GM12878 (cell line): ENCODE measurements at places on chromosomes 16 and 17.

- DNase-seq, result no peak
Observed at GRCh38 chr17:80030730-80031410, 4.8 kb downstream of the TBC1D16 start.

- DNase-seq, result no peak
Observed at GRCh38 chr17:57662644-57663308, 82.3 kb downstream of the CCDC182 start.

- DNase-seq, result no peak
Observed at GRCh38 chr16:57036315-57036714, 47.0 kb downstream of the NLRC5 start.

DNA sequence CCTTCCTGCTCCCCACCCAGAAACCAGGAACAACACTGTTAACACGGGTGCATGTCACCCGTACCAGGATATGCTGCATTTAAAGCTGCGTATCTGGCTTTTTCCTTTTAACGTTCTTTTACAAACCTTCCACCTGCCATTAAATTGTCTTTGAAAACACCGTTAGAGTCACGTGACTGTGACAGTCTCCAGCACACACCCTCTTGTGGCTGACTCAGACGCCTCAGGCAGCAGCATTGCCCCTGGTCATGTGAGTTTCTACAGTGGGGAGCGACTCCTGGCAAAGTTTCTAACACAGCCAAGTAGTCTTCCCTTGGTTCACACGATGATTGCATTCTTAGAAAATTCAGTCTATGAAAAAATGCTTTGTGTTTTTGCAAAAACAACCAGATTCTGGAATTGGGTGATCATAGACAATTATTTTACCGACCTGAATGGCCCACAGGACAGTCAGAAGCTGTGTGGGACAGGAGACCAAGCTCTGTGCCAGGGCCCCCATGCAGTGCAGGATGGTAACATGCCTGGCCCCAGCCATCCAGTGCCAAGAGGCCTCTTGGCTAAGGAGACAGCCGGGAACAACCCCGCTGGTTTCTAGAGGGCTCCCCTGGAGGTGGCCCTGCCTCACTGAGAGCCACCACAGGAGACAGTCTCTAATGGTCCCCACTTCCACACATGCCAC, 199.1 kb downstream of the KATNIP start:
- peak; percentile 1 for DNase-seq

GRCh38 chr17:80116276-80116920, 15.0 kb downstream of the GAA start:
- no peak for DNase-seq

- DNase-seq, result no peak
Observed at GRCh38 chr16:31479751-31480150, 3.2 kb upstream of the SLC5A2 start.

DNA sequence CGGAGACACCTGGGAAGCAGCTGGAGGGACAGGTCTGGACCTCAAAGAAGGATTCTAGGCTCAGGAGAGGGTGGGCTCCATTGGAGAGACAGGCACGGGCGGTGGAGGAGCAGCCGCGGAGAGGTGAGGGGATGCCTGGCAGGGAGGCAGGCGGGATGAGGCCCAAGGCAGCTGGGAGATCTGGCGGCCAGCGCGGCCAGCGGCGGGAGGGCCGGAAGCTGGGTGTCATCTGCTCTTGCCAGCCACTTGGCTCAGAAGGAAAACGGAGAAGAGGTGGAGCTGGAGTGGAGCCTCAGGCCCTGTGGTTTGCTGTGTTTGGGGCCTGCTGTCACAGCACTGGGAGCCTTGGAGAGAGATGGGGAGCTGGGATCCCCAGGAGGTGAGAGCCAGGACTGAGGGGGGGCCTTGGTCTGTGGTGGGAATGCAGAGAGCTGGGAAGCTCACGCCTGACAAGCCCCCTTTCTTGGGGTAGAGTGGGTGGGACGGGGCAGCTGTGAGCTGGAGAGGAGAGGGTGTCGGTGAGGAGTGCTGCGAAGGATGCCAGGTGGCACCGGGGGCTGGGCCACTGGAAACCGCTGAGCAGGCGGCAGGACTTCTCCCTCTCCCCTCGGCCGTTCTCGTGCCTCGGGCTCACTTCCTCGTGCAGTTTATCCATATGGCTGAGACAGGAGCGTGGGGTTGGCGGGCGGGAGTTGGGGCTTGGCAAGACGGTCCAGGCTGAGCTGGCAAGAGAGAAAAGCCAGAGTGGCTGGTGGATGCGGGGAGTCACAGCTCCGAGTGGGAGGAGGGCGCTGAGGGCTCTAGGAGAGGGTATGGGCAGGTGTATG, 8.0 kb downstream of the TBC1D24 start:
- no peak for DNase-seq

GRCh38 chr17:37359682-37360188, 16.1 kb upstream of the C17orf78 start:
- DNase-seq, result no peak

GRCh38 chr16:71276589-71277334, 12.4 kb downstream of the CMTR2 start:
- no peak for DNase-seq

- no peak for DNase-seq
Observed at GRCh38 chr17:20174588-20175265, 165.6 kb downstream of the SPECC1 start.

GRCh38 chr17:65055280-65055707, 1.2 kb downstream of the GNA13 start:
- no peak for DNase-seq

GRCh38 chr17:79053251-79053925, 21.2 kb upstream of the ENGASE start:
- DNase-seq, result no peak

DNA sequence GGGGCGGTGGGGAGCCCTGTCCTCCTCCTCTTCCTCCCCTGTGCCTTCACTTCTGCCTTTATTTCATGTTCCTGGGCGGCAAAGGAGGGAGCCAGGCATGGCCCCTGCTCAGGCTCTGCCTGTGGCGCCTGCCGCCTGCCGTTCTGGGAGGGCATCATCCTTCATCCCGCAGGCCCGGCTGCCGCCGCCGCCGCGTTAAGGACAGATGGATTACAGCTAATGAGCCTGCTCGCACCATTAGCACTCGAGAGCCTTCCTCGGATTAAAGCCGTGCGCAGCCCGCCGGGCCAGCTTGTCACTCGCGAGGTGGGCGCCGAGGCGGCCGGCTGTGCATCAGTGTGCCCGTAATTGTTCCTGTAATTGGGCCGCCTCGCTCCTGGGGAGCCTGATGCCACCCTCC, 127.7 kb upstream of the GSE1 start:
- no peak for DNase-seq

DNA sequence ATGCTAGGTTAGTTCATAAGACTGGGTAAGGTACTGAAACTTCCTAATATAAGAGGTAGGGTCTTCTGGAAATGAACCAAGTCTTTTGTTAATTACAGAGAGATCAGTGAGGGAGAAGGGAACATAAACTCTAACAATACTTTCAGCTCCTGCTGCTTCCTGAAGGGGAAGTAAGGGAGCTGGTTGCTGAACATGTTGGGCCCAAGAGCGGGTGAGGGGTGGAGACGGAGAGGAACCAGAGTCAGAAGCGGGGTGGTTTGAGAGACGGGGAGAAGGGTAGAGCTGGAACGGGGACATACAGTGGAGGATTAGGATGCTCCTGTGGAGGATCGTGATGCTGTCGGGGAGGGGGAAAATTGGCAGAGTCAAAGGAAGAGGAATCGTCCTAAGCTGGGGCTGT, 11.5 kb upstream of the ZNF747 start:
- no peak for DNase-seq

DNA sequence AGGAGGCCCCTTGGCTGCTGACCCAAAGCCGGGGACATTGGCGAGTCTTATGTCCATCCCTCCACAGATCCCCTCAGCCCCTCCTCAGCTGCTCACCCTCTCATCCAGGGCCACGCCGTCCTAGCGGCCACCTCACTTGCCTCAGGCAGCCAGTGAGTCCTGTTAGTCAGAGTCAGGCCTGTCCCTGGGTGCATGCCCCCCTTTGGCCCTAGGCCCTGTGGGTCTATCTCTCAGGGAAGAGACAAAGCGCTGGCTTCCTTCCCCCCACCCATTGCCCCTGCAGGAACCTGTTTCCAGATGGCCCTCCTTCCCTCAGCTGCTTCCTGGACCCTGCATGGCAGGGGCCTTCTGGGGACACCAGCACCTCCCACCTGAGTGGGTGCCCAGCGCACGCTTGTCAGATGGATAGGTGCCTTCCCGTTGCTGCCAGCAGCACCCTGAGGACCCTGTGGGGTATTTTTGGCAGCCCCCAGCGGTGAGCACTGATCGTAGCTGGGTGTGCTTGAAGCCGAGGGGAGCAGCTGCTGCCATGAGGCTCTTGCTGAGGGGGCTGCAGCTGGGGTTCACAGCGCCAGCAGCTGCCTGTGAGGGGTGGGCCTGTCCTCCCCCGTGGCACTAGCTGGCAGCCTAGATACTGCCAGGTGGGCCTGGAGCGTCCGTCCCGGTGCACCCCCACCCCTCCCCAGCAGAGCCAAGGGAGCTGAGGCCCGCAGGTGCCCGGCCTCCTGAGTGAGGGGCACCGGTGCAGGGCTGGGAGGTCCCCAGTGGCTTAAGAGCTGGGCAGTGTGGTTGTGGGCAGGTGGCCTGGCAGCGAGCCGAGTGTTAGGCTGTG, 8.4 kb downstream of the DBNDD1 start:
- no peak for DNase-seq

DNA sequence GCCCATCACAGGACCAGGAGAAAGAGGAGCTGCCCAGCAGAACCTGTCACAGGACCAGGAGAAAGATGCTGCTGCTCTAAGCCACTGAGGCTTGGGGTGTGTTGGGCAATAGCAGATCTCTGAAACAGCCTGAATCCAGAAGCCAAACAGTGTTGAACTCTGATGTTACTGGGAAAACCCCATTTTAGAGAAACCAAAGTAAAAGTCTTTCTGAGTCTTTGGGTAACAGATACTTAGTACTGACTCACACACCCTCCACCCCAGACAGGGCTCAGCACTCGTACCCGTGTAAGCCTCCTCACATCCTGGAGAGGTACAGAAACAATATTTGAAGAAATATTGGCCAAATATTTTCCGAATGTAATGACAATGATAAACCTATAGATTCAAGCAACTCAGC, 82.8 kb upstream of the GNG13 start:
- DNase-seq, result no peak

DNA sequence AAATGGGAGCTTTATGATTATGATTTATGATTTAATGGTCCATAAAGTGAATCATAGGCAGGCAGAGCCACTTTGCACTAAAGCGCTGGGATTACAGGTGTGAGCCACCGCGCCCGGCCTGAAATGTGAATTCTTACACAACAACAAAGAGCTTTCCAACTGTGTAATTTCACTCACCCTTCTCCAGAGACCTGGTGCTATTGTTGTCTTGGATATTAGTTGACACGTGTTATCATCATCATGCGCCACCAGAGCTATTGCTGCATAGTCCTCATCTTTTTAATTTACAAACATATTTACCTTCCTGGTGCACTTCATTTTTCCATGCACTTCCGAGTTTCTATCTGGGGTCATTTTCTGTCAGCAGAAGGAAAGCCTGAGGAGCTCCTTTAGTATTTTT, 4.8 kb upstream of the UTS2R start:
- no peak for DNase-seq

GRCh38 chr16:14418795-14419225, 211.2 kb downstream of the PARN start:
- no peak for DNase-seq

GRCh38 chr16:1512774-1513173, 19.6 kb downstream of the TELO2 start:
- DNase-seq, result no peak

DNA sequence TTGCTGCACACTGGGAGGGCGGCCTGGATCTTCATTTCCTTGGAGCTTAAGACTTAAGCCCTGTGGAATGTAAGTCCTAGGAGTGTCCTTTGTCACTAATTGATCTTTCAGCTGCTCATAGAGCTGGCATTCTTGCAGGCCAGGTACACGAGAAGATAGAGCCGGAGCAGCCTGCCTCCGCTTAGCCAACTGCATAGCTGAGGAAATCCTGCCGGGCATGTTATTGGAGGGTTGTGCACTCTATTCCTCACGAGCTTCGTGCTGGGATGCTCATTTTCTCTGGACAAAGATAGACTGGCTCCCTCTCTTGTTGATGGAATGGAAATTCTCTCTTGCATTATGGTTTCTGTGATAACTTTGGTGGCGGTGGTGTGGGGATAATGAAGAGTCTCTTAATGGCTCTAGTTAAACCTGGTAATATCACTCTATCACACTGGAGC, 76.9 kb downstream of the RPA1 start:
- no peak for DNase-seq

- DNase-seq, result no peak
Observed at GRCh38 chr16:68713361-68713760, 23.7 kb upstream of the CDH1 start.

DNA sequence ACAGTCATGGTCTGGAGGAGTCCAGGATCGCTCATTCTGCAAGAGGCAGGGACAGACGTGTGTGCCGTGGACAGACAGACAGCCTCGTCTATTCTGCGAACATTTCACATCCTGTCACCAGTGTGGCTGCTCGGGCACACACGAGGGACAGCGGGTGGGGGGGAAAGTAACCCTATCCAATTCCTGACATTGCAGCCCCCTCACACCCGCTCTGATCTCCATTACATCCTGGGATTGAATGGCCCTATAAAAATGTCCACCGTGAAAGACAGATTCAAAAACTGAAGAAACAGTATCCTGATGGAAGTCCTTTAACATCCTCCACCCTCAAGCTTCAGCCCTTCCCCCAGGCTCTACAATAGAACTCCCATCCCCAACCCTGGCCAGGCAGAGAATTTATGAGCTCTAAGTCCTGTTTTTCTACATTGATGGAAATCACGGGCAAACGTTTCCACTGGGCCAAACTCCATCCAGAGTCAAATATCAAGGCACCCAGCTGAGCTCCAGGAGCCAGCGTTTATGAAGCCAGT, 39.4 kb downstream of the HS3ST3A1 start:
- DNase-seq, result no peak

DNA sequence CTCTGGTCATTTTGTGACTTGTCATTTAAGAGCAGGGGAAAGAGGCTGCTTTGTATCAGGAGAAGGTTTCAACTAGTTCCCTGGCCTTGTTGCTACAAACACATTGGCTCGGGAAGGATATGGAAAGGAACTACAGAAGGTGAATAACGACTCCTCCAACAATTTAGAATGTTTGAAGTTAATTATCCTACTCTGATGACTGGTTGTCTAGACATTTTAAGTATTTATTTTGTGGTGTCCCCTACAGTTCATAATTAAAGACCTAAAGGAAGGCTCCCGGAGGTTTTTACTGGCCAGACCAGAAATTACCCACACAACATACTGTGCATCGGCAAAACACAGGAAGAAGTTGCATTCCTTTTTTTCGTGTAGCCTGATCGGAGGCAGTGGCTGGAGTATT, 515.8 kb upstream of the SALL1 start:
- DNase-seq, result no peak

- no peak for DNase-seq
Observed at GRCh38 chr17:63622574-63623390, 565 bp downstream of the MAP3K3 start.

- DNase-seq, result no peak
Observed at GRCh38 chr16:68406458-68407152, 41.7 kb downstream of the SMPD3 start.
